ENCODE measurements at places on chromosomes 6 and 20.

DNA sequence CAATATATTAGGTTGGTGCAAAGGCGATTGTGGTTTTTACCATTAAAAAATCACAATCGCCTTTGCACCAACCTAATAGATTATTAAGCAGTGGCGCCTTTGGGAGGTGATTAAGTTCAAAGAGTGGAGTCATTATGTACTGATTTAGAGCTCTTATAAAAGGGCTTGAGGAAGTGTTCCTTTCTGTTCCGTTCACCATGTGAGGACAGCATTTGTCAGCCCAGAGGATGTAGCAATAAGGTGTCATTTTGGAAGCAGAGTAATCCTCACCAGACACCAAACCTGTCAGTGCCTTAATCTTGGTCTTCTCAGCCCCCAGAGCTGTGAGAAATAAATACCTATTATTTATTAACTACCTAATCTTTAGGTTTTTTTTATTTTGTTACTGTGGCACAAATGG lies 542.1 kb upstream of the MAN1A1 start:
- no peak for DNase-seq

DNA sequence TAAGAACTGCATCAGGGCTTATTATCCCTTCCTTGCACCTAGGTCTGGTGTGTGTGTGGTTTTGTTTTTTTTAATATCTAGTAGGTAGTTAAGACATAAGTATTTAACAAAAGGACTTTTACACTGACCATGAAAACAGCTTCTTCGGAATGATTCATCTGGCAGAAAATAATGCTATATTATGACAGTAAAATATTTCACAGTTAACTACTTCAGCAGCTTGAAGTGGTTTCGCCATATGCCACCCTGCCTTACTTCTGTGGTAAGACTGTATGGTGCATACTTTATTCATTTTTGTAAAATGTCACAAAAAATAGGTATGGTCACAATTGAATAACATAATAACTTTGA lies 858 bp upstream of the PTPRK start:
- DNase-seq: no peak

DNA sequence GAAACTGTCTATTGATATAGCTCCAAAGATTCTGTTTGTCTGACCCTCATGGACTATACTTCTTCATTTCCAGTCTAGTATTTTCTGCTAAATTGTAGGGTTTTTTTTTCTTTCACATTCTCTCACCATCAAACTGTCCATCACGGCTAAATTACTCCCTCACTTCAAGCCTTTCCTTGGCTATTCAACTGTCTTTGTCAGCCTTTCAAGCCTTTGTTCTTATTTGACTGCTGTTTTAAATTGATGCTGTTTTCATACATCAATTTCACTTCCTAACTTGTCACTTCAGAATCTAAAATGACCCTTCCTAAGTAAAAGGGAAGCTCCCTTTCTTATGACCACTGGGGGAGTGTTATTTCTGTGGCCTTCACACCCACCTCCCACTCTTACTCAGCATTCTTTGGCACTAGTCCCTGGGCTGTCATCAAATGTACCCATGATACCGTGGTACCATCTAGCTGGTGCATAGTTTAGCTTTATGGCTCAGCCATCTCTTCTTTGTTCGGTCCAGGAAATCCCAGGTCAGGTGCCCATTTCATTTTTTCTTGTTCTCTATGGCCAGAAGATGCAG lies 8.6 kb downstream of the GJA1 start:
- DNase-seq: no peak

- DNase-seq: peak; percentile 17
These were observed 38.5 kb downstream of the SOD2 start for GRCh38 chr6:159654483-159655098.

DNA sequence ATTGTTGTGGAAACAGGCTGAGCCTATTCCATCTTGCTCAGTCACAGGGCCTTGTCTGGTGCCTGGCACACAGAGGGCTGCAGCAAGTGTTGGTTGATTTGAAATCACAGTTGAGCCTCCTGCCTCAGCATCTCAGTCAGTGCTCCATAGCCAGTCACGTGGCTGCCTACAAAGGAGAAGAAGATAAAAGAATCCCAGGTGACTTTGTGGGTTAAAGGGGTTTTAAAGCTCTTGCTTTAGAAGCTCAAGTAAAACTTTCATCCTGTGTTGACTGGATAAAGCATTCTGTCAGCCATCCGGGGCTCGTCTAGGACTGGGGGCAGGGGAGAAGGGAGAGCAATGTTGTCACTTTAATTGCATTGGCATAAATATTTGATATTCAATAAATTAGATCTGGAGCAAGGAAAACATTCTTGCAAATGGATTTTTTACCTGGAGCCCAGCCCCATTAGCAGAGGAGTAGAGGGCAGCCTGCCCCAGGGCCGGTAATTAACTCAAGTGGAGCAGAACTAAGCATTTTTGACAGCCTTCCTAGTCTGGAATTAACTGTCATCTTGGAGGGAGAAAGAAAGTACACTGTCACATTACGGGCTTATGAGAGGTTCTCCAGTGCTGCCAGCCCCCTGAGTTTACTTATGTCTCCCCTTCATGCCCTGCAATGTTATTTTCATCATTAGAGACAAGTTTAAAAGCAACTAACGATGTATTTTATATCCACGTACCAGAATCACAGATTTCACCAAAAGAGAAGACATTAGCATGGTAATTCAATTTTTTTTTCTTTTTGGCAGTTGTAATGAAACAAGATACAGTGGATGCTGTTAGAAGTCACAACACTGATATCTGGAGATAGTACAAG lies 71.7 kb upstream of the GTSF1L start:
- DNase-seq: no peak
